ENCODE measurements at places on chromosomes 13 and 19. TPM values are rescaled to one million over a fixed set of nuclear protein-coding genes. Genes with fewer than 3 reads are reported as not detected.

GRCh38 chr19:1408300-1409203 lies 1.2 kb downstream of the DAZAP1 start:
- peak; percentile 59 for DNase-seq
- H3K27me3 ChIP-seq, result no peaks in the 10 kb centered on the region
- H3K4me1 ChIP-seq, result peaks cover 10% of the 10 kb centered on the region
- no peaks in the 10 kb centered on the region for H3K36me3 ChIP-seq

- DNase-seq, result peak; percentile 57
- peaks cover 55% of the 10 kb centered on the region for H3K4me1 ChIP-seq
- H3K4me3 ChIP-seq, result peak overlapping the region; percentile 76
Observed at GRCh38 chr13:98576200-98576945, 534 bp downstream of the STK24 start.

- peak overlapping the region; percentile 94 for H3K4me3 ChIP-seq
- H3K4me1 ChIP-seq, result peaks cover 9% of the 10 kb centered on the region
- H3K27ac ChIP-seq, result no peak overlapping the region
- H3K36me3 ChIP-seq, result no peaks in the 10 kb centered on the region
Observed at GRCh38 chr19:16627193-16627927, 644 bp downstream of the MED26 start.

Gene PKN1
- total RNA-seq, result 201 TPM

Gene ERFL
- 0.69 TPM for total RNA-seq

DNA sequence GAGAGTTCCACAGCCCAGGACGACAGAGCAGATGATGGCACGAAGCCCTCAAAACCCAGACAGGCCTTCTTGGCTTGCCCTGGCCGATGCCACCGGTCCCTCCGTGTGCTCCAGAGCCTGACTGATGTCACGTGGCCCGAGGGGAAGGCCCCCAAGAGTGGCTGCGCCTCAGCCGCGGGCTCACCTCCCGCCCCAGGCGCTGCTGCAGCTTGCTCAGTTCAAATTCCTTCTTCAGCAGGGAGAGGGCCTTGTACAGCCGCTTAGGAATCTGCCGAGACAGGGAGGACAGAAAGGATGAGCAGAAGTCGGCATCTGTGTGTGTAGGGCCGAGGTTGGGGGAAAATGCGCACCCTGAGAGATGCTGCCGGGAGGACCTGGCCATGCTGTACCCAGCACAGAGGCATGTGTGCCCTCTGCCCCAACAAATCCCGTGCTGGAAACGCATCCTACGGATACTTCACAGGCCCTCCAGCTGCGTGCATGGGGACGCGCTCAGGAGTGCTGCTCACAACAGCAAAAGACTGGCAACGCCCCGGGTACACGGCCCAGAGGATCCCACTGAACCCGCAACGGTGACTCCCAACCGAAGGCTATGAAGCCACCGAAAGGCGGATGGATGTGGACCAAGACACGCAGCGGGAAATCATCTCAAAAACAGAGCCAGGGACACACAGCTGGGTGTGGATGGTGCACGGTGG lies 12.9 kb downstream of the LONP1 start:
- no peaks in the 10 kb centered on the region for H3K4me1 ChIP-seq
- H3K4me3 ChIP-seq, result no peak overlapping the region
- DNase-seq, result no peak

Gene PSG6
- not detected for total RNA-seq

GRCh38 chr19:19418555-19419260 lies 13.2 kb downstream of the GATAD2A start:
- DNase-seq, result no peak
- no peaks in the 10 kb centered on the region for H3K27me3 ChIP-seq
- H3K4me1 ChIP-seq, result peaks cover 23% of the 10 kb centered on the region
- no peak overlapping the region for H3K4me3 ChIP-seq
- H3K27ac ChIP-seq, result no peak overlapping the region
- no peaks in the 10 kb centered on the region for H3K36me3 ChIP-seq

DNA sequence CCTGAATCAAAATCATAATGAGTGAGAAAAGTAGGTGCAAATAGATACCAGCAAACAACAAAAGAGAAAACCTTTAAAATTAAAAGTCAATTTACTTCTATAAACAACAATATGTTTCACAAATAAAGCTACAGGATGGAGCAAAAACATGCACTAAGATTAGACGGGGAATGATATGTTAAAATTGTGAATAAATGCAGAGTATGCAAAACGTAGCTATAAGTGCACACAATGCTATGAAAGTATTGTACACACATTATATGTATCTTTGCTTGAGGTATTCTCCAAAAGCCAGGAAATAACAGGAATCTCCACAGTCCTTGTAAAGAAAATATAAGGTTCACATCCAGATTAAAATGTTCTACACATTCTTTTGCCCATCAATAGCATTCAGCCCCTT lies 523.9 kb downstream of the EFNB2 start:
- H3K27ac ChIP-seq, result no peak overlapping the region
- H3K27me3 ChIP-seq, result no peaks in the 10 kb centered on the region
- no peaks in the 10 kb centered on the region for H3K4me1 ChIP-seq

GRCh38 chr19:52453324-52454094 lies at the start of gene ZNF578:
TSS of gene ZNF578 (plus strand) at chr19:52453553. CDS start at chr19:52501846, 48,293 bp downstream.
- H3K27me3 ChIP-seq, result no peaks in the 10 kb centered on the region
- peak within 1 kb of the TSS; percentile 66 for H3K4me3 ChIP-seq
- DNase-seq, result peak; percentile 90
- peak within 1 kb of the TSS; percentile 14 for H3K27ac ChIP-seq
- H3K4me1 ChIP-seq, result no peaks in the 10 kb centered on the region
- no peaks in the 10 kb centered on the region for H3K36me3 ChIP-seq

Measured in GM23338 (cell line).